ENCODE measurements at places on chromosomes 4 and X.
A peak's percentile ranks its signal among the peaks of the same experiment; 100 is the strongest.

DNA sequence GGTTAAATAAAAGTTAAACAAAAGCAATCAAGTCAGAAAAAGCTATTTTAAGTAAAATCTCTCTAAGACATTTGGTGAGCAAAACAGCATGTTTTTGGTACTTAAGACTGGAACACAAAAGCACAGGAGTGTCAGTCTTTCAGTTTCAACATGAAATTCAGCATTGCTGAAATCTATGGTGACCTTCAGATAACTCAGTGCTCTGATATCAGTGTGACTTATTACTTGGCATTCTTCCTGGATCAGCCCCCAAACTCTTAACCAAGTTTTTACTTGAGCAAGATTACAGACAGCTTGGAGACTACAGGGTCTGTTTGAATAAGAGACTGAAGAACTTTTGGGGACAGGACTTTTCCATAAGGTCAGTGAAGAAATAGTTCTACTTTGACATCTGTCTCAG lies 437.2 kb downstream of the RAPGEF2 start:
- no peak for DNase-seq

- no peak for DNase-seq
These were observed 1.8 kb upstream of the KDM6A start for GRCh38 chrX:44871114-44871645.

DNA sequence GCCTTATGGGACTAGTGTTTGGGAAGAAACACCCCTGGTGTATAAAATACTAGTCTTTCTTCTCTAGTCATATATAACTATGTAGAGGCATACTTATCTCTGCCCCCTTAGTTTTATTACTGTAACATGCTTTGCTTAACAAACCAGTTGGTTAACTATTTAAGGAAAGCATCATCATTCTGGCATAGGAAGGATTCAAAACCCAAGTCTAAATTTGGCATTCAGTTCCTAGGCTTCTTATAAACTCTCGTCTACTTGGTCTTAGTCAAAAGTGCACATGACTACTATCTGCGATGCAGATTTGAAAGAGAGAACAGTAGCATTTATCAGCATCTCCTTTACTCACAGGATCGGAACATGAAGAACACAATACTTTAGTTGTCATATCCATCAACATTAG lies 111.3 kb downstream of the MFAP3L start:
- DNase-seq = no peak

GRCh38 chr4:8602686-8603430 lies 10.3 kb downstream of the CPZ start:
- no peak for DNase-seq

GRCh38 chr4:108804648-108805273 lies 41.9 kb upstream of the ETNPPL start:
- DNase-seq = no peak

- DNase-seq = no peak
These were observed 152.5 kb upstream of the DCAF8L1 start for GRCh38 chrX:28133763-28134162.

DNA sequence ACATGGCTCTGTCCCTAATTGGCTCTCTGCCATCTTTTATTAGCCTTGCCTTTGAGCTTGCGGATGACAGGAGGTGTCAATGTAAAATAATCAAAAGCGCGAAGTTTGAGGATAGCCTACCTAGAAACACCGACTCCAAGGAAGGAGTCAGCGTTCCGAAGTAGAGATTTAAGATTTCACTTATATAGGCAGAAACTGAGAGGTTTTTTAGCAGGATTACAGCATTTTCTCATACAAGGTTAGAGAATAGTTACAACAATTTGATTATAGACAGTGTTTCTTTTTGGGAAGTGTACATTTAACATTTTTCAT lies 499 bp upstream of the NFXL1 start:
- DNase-seq = no peak

DNA sequence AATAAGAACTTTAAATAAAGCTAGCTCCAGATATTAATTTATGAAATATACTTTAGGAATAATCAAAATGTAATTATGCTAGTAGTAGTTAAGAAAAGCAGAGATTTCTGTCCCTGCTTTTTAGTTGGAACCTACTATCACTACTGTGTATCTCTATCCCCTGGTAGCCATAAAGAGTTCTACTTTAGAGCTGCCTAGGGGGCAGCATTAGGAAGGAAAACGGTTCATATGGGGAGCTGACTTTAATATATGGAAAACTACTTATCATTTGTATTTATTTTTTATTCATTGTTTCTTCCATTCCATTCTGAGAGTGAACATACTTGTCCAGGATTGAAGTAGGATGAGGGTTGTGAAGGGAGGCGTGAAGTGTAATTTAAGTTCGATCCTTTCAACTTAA lies 40.9 kb downstream of the CPEB2 start:
- DNase-seq = no peak

- no peak for DNase-seq
These were observed 207.7 kb upstream of the MID1 start for GRCh38 chrX:10828036-10828435.

DNA sequence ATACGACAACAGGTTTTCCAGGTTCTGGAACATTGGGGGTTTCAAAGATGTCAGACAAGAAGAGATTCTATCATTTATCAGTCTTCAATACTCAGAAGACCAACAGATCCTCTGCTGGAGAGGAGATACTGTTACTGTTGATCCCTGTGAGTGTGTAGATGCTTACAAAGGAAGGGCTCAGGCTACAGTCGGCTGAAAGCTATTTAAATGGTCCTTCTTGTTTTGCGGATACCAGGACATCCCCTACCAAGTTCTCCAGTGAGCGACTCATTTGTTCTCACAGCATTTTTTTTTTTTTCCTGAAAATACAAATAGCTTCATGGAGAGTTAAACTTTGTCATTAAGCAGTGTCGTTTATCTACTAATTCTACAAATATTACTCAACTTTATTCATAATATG lies 201.6 kb downstream of the CAMK2D start:
- DNase-seq = no peak

- peak; percentile 78 for DNase-seq
These were observed 108.3 kb upstream of the KLHL4 start for GRCh38 chrX:87409113-87409841.

- no peak for DNase-seq
These were observed 58.2 kb upstream of the C4orf50 start for GRCh38 chr4:6076391-6076790.

- DNase-seq = no peak
These were observed 83.6 kb downstream of the ANAPC10 start for GRCh38 chr4:145014365-145014764.
